ENCODE measurements at places on chromosomes 12 and 14. TPM values are rescaled to one million over a fixed set of nuclear protein-coding genes. Genes with fewer than 3 reads are reported as not detected.

DNA sequence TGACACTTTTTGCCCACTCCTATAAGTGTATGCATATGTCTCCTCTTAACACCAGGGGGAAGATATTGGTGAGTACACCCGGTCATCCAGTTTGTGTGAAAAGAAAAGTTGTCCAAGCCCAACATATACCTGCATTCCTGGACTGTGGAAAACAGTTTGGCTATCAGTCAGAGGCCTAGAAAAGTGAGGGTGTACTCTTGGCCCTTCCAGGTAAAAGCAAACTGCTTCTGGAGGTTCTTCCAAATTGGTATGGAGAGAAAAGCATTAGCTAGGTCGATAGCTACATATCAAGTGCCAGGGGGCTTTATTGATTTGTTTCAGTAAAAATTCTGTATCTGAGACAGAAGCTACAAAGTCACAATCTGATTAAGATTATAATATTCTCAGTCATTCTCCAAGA is 144.0 kb downstream of the SPTSSA start:
- H3K27me3 ChIP-seq, result peaks cover 11% of the 10 kb centered on the region
- H3K36me3 ChIP-seq, result no peaks in the 10 kb centered on the region
- H3K4me3 ChIP-seq, result no peak overlapping the region

DNA sequence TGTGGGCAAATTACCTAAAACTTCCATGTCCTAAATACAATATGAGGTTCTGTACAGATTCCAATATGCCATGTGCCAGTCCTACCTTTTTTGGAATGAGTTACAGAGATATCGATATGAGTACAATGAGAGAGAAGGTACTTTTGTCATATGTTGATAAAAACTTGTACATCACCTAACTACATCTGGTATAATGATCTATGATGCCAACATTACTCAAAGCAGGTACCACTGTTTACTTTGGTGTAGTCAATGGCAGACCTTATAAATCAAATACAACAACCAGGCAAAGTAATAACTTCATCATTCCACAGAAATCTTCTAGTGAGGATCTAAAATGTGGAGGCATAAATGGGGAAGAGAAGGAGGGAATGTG is 12.7 kb downstream of the TEP1 start:
- peak overlapping the region; percentile 56 for H3K4me3 ChIP-seq
- H3K27ac ChIP-seq, result peak overlapping the region; percentile 96
- peak; percentile 58 for DNase-seq
- peaks cover 24% of the 10 kb centered on the region for H3K4me1 ChIP-seq
- no peaks in the 10 kb centered on the region for H3K27me3 ChIP-seq

The INSM2 gene
- 0.07 TPM for total RNA-seq

- peak; percentile 76 for DNase-seq
- no peak overlapping the region for H3K4me3 ChIP-seq
- peaks cover 43% of the 10 kb centered on the region for H3K27me3 ChIP-seq
- no peaks in the 10 kb centered on the region for H3K4me1 ChIP-seq
These were observed 42.0 kb downstream of the GPHB5 start for GRCh38 chr14:63276492-63277342.

- H3K27me3 ChIP-seq, result no peaks in the 10 kb centered on the region
- H3K4me3 ChIP-seq, result no peak overlapping the region
- no peaks in the 10 kb centered on the region for H3K36me3 ChIP-seq
These were observed 63.4 kb upstream of the SLCO1C1 start for GRCh38 chr12:20631711-20632110.

- no peak overlapping the region for H3K27ac ChIP-seq
- no peak overlapping the region for H3K4me3 ChIP-seq
- DNase-seq, result no peak
- H3K27me3 ChIP-seq, result peaks cover 34% of the 10 kb centered on the region
- H3K4me1 ChIP-seq, result no peaks in the 10 kb centered on the region
These were observed 163.5 kb downstream of the KIF26A start for GRCh38 chr14:104301731-104302460.

The EIF5 gene
- total RNA-seq, result 216 TPM

DNA sequence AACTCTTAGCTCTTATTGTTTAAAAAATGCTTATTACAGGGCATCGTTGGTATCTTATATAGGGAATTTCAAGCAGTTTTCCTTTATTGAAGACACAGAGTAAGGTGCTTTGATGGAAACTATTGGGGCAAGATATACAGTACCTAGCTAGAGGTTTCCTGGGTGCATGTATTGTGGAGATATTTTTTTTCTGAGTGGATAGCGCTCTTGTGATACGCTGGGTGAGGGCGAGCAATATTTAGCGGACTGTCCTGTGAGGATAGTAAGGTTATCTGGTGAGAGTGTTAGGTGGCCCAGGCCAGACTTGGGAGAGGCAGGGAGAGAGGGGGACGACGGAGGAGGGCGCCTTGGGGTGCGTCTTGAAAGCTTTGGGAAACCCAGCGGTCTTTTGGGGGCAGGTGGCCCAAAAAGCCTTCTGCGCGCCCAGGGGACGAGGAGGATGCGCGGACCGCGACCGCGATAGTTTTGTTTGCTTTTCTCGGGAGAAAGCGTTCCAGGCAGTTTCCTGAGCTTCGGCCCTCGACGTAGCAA is 596 bp upstream of the BICD1 start:
- no peaks in the 10 kb centered on the region for H3K36me3 ChIP-seq
- no peak for DNase-seq
- H3K4me3 ChIP-seq, result peak overlapping the region; percentile 93
- peaks cover 13% of the 10 kb centered on the region for H3K4me1 ChIP-seq
- H3K27me3 ChIP-seq, result no peaks in the 10 kb centered on the region

DNA sequence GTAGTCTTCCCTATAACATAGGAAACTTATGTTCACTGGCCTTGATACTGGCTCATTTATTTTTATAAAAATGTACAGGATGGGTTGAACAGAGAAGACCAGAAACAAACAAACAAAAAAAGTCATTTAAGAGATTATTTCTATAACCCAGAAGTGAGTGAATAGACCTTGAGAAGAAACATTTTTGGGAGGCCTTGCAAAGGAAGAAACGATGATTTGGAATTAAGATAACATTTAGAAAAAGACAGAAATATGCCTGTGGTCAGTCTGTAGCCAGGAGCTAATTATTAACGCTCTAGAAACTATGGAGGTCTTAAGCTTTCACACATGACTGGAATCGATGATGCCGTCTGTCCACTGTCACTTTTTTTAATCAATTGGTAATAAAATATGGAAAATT is 264.0 kb downstream of the EGLN3 start:
- no peaks in the 10 kb centered on the region for H3K36me3 ChIP-seq
- no peak overlapping the region for H3K4me3 ChIP-seq
- H3K27me3 ChIP-seq, result no peaks in the 10 kb centered on the region
- H3K27ac ChIP-seq, result peak overlapping the region; percentile 86

- H3K4me3 ChIP-seq, result no peak overlapping the region
- no peaks in the 10 kb centered on the region for H3K27me3 ChIP-seq
- H3K27ac ChIP-seq, result no peak overlapping the region
- H3K36me3 ChIP-seq, result no peaks in the 10 kb centered on the region
- no peaks in the 10 kb centered on the region for H3K4me1 ChIP-seq
- no peak for DNase-seq
These were observed 86.1 kb upstream of the FZD10 start for GRCh38 chr12:130076126-130076525.

GRCh38 chr14:88521818-88522217 is 33.0 kb downstream of the PTPN21 start:
- H3K4me3 ChIP-seq, result no peak overlapping the region
- peaks cover 44% of the 10 kb centered on the region for H3K4me1 ChIP-seq
- peak overlapping the region; percentile 88 for H3K27ac ChIP-seq

The FAM90A1 gene
- not detected for total RNA-seq

The KRT6A gene
- 61.2 TPM for total RNA-seq

The L2HGDH gene
- total RNA-seq, result 27.8 TPM

- H3K4me1 ChIP-seq, result peaks cover 13% of the 10 kb centered on the region
- peaks cover 75% of the 10 kb centered on the region for H3K36me3 ChIP-seq
- no peaks in the 10 kb centered on the region for H3K27me3 ChIP-seq
- H3K27ac ChIP-seq, result no peak overlapping the region
- DNase-seq, result peak; percentile 9
These were observed 43.1 kb downstream of the PRKAB1 start for GRCh38 chr12:119710965-119711551.

GRCh38 chr14:81529391-81529790 is 4.3 kb downstream of the SEL1L start:
- no peak for DNase-seq
- no peak overlapping the region for H3K27ac ChIP-seq
- peaks cover 15% of the 10 kb centered on the region for H3K4me1 ChIP-seq
- H3K36me3 ChIP-seq, result peaks cover 10% of the 10 kb centered on the region

DNA sequence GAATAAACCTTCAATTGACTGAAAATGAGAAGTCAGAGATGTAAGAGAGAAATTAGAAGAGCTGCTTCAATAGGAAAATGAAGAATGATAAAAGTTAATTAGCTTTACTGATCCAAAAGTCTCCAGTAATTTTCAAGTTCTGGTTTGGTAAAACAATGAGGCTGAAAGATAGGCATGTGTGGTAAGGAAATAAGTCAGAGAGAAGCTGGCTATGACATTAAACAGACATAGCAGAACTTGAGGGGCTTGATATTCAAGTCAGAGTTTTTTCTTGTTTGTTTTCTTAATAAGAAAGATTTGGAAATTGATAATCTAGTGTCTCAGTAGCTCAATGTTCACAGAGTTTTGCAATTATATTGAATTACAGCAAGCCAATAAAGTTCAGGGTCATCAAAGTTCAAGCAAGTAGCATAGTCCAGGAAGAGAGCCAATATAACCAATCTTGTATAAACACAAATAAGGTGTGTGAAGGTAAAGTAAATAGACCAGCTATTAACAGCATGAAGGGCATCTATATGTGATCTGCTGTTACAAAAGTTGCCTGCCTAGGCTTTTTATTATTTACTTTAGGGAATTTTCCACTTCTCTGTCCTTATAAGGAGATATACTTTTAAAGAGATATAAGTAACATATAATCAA is 1111.5 kb downstream of the TRHDE start:
- peaks cover 17% of the 10 kb centered on the region for H3K4me1 ChIP-seq
- no peaks in the 10 kb centered on the region for H3K36me3 ChIP-seq
- H3K27ac ChIP-seq, result peak overlapping the region; percentile 11
- no peak overlapping the region for H3K4me3 ChIP-seq

GRCh38 chr14:77838831-77839511 is 39.1 kb downstream of the ADCK1 start:
- H3K4me1 ChIP-seq, result no peaks in the 10 kb centered on the region
- no peak for DNase-seq
- H3K27me3 ChIP-seq, result no peaks in the 10 kb centered on the region
- no peak overlapping the region for H3K4me3 ChIP-seq
- no peak overlapping the region for H3K27ac ChIP-seq

DNA sequence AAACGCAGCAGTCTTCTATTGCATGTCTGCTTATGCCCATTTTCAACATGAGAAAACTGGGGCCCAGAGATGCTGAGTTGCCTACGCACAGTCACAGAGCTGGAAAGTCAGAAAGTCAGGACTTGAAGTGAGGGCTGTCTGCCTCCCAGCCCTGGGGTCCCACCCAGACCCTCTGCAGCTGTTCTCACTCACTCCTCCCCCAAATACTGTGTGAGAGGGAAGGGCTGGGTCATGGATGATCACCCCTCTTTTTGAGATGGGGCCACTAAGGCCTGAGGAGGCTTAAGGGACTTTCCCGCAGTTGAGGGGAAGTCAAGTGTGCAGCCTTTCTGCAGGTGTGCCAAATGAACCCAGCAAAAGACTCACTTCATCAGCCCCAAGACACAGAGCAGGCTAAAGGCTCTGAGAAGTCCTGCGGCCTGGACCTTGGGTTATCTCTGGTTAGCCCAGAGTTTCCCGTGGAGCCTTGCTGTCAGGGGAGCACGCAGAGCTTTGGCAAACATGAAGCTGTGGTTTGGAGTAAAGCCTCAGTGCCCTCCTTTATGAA is 18.7 kb downstream of the DTX1 start:
- H3K27me3 ChIP-seq, result no peaks in the 10 kb centered on the region
- no peak for DNase-seq
- no peak overlapping the region for H3K4me3 ChIP-seq
- H3K36me3 ChIP-seq, result no peaks in the 10 kb centered on the region
- no peak overlapping the region for H3K27ac ChIP-seq
- H3K4me1 ChIP-seq, result peaks cover 7% of the 10 kb centered on the region

The SPX gene
- not detected for total RNA-seq

DNA sequence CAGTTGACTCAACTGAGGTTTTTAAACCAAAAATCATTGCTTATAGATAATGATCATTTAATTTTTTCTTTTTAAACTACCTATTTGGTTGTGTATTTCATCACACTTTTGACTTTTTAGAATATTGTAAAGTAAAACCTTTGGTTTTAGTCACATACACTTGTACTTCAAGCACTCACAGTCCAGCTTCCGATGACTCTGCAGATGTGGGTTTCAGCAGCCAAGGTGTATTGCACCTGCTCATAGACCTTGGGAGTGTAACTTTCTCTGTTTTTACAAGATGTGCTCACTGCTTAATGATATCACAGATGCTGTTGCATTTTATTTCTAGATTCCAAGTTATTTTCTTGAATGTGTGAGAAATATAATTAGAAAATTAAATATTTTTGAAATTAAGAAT is 188.3 kb upstream of the SLC38A2 start:
- peaks cover 66% of the 10 kb centered on the region for H3K4me1 ChIP-seq
- no peaks in the 10 kb centered on the region for H3K27me3 ChIP-seq
- H3K27ac ChIP-seq, result peak overlapping the region; percentile 98
- H3K36me3 ChIP-seq, result 0 out of 2 replicates have a peak, but pooled peaks cover 13% of the 10 kb centered on the region

GRCh38 chr14:41830714-41831406 is 224.2 kb downstream of the LRFN5 start:
- peak; percentile 29 for DNase-seq
- peaks cover 17% of the 10 kb centered on the region for H3K4me1 ChIP-seq
- H3K27me3 ChIP-seq, result no peaks in the 10 kb centered on the region
- H3K36me3 ChIP-seq, result no peaks in the 10 kb centered on the region

- no peak overlapping the region for H3K4me3 ChIP-seq
- H3K27me3 ChIP-seq, result no peaks in the 10 kb centered on the region
- peak; percentile 65 for DNase-seq
- H3K4me1 ChIP-seq, result peaks cover 42% of the 10 kb centered on the region
- peak overlapping the region; percentile 5 for H3K27ac ChIP-seq
These were observed 217.0 kb downstream of the SLC25A21 start for GRCh38 chr14:36955376-36955775.

The DCN gene
- not detected for total RNA-seq

- H3K4me3 ChIP-seq, result no peak overlapping the region
- H3K4me1 ChIP-seq, result no peaks in the 10 kb centered on the region
- H3K27me3 ChIP-seq, result no peaks in the 10 kb centered on the region
- H3K36me3 ChIP-seq, result no peaks in the 10 kb centered on the region
- DNase-seq, result no peak
These were observed 86.9 kb upstream of the CRY1 start for GRCh38 chr12:107180272-107180671.

DNA sequence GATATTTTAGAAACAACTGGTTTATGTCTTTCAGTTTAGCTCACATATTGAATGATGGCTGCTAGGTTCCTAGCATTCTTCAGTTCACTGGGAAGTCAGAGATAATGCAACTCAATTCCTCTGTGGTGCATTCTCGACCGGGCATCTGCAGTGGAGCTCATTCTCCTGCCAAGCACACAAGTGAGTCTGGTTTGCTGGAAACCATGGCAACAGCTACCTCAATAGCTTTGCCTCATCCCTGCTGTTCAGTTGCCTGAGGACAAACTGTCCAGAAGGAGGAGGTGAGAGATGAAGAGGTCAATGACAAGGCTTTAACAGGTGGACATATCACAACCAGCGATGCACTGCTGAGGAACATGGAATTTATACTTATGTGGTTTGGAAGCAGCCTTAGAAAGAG is 816.9 kb downstream of the AACS start:
- no peaks in the 10 kb centered on the region for H3K27me3 ChIP-seq
- H3K27ac ChIP-seq, result no peak overlapping the region
- H3K4me1 ChIP-seq, result no peaks in the 10 kb centered on the region
- no peaks in the 10 kb centered on the region for H3K36me3 ChIP-seq

GRCh38 chr12:105706321-105706972 is 376.0 kb downstream of the C12orf75 start:
- no peaks in the 10 kb centered on the region for H3K27me3 ChIP-seq
- no peak overlapping the region for H3K27ac ChIP-seq
- no peaks in the 10 kb centered on the region for H3K36me3 ChIP-seq
- no peak overlapping the region for H3K4me3 ChIP-seq
- DNase-seq, result peak; percentile 66
